ENCODE measurements at places on chromosomes 5 and 9. TPM values are rescaled to one million over a fixed set of nuclear protein-coding genes. Genes with fewer than 3 reads are reported as not detected.

DNA sequence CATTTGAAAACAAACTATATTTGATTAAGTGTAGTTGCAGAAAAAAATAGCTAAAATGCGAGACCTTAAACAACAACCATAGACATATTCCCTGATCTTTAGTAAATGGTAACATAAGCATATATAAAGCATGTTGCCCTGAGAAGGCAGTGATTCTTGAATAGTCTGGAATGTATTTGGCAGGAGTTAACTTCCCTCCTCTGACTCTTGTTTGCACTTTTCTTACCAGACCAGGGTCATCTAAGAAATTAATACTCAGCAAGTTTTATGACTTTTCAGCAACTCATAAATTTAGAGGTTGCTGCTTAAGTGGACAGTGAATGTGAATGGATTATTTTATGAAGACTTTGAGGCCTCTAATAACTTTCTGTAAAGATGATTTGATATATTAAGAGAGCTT is 55.3 kb upstream of the NUDT12 start:
- no peak for DNase-seq

- no peak for DNase-seq
Observed at GRCh38 chr5:81740758-81741157, 10.1 kb downstream of the SSBP2 start.

GRCh38 chr5:53448851-53449250 is 31.6 kb upstream of the FST start:
- no peak for DNase-seq

- no peak for DNase-seq
Observed at GRCh38 chr9:84499969-84500582, 159.5 kb upstream of the SLC28A3 start.

DNA sequence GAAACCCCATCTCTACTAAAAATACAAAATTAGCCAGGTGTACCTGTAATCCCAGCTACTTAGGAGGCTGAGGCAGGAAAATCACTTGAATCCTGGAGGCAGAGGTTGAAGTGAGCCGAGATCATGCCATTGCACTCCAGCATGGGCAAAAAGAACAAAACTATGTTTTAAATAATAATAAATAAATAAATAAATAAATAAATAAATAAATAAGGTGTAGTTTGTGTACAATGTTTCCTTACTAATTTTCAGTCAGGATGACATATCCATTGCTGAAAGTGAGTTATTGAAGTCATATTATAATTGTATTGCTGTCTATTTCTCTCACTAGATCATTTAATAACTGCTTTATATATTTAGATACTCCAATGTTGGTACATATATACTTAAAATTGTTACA is 581.5 kb upstream of the DAB2 start:
- DNase-seq, result no peak

GRCh38 chr9:70979966-70980365 is 141.5 kb downstream of the TRPM3 start:
- no peak for DNase-seq

DNA sequence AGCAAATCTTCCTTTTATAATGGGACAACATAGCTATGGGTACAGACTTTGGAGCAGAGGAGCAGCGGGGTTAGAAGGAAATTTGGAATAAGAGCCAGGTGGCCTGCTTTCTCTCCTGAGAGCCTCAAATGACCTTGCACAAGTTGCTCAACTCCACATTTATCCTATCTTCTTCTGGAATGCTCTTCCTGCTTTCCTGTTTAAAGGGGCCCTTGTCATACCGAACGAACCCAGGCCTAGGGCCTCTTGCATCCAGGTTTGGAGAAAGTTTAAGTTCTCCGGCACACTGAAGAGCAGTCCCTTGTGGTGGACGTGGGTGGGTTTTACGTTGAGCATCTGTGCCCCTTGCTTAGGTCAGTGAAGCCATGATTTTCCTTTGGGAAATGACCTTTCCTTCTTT is 197.9 kb upstream of the NR3C1 start:
- DNase-seq, result no peak

DNA sequence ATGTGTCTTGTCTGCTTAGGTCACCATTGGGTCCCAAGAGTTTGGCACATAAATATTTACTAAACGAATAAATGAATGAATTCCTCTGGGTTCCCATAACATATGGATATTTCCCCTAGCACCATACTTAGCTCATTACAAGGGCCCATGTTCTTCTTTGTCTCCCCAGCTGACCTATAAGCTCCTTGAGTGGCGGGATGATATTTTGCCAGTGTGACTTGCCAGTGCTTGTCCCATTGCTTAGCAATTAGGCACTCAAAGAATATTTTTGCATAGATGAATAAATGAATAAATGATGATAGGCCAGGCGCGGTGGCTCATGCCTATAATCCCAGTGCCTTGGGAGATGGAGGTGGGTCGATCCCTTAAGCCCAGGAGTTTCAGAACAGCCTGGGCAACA is 16.9 kb upstream of the CTNNA1 start:
- no peak for DNase-seq

DNA sequence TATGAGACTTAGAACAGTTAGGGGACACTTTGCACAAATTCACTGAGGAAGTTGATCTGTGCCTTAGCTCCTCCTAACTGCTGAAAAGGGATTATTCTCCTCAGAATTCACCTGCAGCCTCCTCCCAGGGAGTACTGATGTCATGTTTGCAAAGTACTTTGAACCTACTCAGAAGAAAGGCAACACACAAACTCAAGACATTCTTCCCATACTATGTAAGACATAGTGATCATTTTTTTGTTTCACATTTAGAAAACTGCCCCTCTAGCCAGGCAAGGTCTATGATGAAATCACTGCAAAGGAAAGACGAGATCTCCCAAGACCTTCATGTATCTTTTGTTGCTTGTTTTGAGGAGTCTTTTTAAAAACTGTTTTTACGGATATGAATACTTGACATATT is 10.6 kb upstream of the VLDLR start:
- DNase-seq, result no peak

DNA sequence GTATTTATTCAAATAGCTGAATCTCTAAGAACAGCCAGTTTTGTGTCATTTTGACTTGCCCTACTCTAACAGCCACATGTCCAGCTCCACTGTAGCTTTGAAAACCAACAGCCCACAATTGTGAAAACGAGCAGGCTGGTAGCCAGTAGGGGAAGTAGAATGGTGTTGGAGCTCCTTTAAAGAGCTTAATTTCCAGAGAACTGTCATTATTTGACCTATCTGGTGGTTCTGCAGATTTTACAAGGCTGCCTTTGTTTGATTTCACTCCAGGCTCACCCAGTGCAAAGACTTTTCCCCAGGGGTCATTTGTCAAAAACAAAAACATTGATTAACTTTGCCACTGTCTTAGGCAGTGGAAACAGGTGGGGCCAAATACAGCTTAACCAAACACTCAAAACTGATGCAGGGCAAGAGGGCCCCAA is 3.2 kb upstream of the PJA2 start:
- no peak for DNase-seq

DNA sequence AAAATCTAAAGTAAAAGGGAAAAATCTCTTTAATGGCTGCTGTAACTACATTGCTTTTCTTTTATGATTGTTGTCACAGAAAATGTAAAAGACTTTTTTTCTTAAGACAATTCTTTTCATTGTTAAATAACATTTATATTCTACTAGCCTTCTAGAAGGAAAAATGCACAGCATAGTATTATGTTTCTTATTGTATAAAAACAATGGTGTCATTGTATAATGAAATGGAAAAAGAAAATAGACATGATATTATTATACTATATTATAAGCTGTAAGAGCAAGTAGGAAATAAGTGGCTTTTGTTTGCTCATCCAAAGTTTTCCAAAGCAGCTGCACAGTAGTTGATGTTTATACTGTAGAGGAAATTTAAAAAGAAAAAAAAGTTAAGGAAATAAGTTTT is 1021.7 kb downstream of the EFNA5 start:
- no peak for DNase-seq

DNA sequence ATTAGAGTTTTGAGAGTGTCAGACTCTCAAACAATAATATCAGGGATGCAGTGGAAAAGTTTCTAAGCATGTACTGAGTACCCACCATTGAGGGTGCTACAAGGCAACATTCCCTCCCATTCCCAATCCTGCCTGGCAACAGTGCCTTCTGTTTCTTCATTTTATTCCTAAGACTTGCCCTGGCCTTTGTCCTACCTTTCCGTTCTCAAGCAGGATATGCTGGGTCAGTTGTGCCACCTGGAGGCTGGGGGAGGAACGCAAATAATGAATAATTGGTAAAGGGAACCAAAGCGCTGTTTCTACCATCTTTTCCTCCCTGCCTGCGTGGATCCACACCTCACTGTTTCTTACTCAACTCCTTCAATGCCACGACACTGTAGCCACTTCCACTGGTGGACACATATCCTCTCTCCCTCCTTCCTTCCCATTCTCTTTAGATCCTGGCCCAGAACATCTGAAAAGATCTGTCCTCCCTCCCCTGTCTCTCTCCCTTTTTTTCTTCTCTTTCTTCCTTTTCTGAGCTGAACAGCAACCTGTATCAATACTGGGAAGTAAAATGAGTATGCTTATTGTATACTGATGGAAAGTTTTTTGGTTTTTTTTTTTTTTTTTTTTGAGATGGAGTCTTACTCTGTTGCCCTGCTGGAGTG is 149.5 kb downstream of the C9orf152 start:
- DNase-seq, result no peak

- DNase-seq, result no peak
Observed at GRCh38 chr5:133779828-133780475, 167.6 kb upstream of the FSTL4 start.

DNA sequence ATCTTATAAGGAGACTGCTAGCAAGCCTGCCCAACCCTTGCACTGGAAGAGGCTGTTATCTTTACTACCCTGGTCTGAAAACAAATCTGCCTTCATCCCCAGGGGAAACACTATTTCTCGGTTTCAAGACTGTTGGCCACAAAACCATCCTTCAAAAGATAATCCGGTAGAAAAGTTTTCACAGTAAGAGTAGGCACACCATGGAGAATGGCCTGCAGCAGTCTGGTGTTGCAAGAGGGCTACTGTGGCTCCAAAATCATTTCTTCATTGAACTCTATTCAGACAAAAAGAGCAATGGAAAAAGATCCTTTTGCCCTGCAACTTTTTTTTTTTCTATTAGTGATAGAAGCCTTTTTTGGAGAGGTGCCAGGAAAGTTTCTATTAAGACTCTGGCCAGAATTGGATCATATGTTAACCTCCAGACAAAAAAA is 163.9 kb downstream of the ARHGEF28 start:
- peak; percentile 71 for DNase-seq

DNA sequence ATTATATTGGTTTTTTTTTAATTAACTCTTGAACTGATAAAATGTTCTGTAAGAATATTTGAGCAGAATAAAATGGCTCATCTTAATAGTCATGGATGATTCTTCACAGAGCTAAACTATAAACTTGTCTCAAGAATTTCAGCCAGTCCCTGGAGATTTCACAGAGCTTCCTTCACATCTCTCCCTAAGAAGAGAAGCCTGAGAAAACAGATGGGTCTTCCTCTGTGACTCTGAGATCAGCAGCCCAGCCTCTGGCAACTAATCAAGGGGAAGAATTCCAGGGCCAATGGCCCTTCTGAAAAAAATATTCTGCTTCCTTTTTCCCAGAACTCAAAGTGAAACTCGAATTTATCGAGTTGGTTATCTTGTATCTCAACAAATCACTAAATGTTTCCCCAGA is 122.2 kb upstream of the ITGA1 start:
- no peak for DNase-seq

Gene KIF12
- total RNA-seq, result not detected

Gene ZNF483
- total RNA-seq, result 1.6 TPM

Gene SOWAHA
- total RNA-seq, result not detected

Gene CARTPT
- total RNA-seq, result not detected

Gene GNA14
- total RNA-seq, result 72.2 TPM

Data from dermis microvascular lymphatic vessel endothelial cell (primary cell).